ENCODE measurements at places on chromosomes 1 and 21.

GRCh38 chr21:44006017-44006619 lies 6.0 kb upstream of the TRAPPC10 start:
- no peak for DNase-seq

GRCh38 chr1:180267211-180267561 lies 37.1 kb downstream of the LHX4 start:
- DNase-seq = no peak

DNA sequence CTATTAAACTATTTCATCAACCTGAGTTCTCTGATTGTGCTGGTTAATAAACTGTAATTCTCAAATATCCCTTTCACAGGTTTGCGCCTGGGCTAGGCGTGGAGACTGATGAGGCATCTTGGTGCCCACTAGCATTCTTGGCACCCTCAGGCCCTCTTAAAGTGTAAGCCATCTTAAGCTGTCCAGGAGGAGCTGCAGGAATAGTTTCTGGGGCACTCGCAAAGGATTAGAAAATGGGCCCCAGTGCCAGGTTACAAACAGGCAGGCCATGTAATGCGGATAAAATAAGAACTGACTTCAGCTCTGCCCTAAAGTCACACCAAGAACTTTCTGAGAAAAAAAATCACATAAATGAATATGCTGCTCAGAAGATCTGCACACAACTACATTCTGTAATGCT lies 1.1 kb downstream of the CASQ2 start:
- DNase-seq = no peak

DNA sequence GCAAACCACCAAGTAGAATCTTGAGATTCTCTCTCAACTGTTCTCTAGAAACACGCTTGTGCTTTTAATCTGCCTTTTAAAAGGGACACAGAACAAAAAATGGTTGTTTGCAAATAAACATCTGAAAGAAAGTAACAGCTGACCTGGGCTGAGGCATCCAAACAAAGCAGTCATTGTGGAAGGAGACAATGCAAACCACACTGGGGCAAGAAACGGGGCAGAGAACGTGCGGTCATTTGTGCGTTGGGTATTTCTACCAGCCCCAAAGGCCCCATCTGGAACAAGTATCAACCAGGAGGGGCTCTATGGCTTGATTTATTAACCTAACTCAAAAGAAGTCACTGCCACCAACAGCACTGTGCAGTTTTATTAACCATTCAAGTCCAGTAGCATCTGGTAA lies 6.0 kb downstream of the STMN1 start:
- DNase-seq = no peak

- DNase-seq = no peak
Observed at GRCh38 chr1:248834343-248834940, 3.6 kb upstream of the ZNF672 start.

DNA sequence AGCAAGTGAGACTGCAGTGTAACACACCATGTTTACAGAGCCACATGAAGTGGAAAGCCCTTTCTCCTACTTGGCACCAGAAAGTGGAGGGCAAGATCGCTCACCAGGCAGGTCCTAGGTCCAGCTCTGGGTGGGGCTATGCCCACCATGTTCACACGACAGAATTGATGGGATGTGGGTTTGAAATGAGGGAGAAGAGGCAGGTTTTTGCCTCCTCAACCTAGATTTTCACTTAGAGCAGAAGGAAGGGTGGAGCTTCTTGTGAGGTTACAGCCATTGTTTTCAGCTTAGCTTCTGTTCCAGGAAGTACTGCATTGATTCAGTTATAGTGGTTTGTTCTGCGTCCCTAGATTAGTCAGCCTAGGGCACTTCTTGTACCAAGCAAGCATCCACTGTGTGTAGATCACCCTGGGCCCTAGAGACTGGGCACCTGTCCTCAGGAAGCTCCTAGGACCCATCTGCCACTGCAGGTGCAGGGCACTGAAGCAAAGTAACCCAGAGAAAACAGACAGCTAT lies 2.3 kb downstream of the CD53 start:
- peak; percentile 93 for DNase-seq

DNA sequence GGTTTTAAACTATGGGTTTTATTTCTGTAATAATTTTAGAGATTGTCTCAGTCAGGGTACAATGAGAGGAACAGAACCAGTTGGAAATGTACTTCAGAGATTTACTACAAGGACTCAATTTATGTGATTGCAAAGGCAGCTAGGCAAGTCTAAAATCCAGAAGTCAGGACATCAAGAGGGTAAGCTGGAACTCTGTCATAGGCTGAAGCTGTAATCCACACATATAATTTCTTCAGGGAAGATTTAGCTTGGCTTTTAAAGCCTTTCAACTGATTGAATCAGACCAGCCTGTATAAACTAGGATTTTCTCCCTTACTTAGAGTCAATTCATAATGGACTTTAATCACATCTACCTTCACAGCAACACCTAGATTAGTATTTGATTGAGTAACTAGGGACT lies 24.3 kb upstream of the LELP1 start:
- no peak for DNase-seq

- no peak for DNase-seq
Observed at GRCh38 chr1:221347706-221348105, 394.2 kb downstream of the DUSP10 start.

- DNase-seq = no peak
Observed at GRCh38 chr1:35935442-35936388, 4.8 kb downstream of the AGO3 start.

DNA sequence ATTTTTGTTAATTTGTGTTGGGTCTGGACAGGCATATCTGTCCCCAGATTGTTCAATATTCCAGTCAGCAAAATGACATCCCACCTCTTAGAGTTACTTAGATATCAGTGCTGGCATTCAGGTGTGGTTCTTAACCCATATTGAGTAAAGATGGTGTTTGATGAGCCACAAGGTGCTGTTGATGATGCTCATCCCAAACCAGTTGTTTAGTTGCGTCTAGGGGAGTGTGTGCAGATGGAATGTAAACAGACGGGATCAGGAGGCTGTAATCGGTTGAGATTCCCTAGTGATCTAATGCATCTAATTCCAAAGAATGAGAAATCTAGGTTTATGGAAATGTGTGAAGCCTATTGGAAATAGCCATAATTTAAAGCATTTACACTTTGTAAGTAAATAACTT lies 1.1 kb downstream of the HOOK1 start:
- DNase-seq = no peak

GRCh38 chr1:207844371-207844770 lies 66.6 kb downstream of the CD34 start:
- DNase-seq = no peak

DNA sequence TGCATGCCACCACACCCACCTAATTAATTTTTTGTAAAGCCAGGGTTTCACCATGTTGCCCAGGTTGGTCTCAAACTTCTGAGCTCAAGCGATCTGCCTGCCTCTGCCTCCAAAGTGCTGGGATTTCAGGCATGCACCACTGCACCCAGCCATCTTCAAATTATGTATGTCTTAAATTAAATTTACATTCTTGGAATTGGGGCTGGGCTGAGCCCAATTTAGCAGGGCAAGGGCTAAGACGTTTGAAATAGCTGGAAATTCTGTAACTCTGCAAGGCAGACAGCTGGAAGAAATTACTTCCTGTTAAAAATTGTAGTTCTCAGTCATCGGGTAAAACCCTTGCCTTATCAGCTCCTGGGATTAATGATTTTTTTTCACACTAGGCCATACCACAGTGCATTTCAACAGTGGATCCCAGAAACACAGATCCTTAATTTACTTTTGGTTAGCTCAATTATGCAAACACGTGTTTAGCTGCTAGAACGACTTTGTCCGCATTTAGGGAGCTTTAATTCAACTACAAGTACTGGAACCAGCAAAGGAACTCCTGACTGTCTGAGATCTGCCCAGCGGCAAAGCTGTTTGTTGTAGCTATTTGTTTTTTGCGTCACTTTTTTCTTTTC lies 83.3 kb downstream of the OLFML3 start:
- no peak for DNase-seq

GRCh38 chr1:32197074-32197473 lies 3.3 kb upstream of the CCDC28B start:
- DNase-seq = no peak

GRCh38 chr1:219152751-219153150 lies 20.9 kb upstream of the LYPLAL1 start:
- no peak for DNase-seq

DNA sequence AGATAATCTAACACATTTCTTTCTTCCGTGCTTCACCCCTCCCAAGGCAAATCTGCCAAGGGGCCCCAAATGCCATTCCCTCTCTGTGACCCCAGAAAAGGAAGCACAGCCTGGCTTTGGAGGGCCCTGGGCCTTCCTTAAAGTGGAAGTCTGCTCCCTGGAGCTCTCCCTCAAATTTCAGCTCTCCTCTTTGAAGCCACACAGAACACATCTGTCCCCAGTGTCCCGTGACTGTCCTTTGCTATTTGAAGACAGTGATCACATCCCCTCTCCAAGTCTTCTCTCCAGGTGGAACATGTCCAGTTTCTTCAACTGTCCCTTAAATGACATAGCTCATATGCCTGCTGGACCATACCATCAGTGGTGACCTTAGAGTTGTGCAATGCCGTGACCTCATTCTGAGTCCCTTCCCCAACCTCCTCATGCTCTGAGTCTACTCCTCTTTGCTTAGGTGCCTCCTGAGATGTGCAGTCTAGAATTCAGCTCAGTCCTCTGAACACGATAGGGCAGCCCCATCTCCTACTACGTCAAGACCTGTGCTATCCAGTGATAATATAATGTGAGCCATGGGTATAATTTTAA lies 18.4 kb upstream of the FOXO6 start:
- no peak for DNase-seq

GRCh38 chr1:212355230-212355969 lies 59.3 kb downstream of the PACC1 start:
- no peak for DNase-seq

- DNase-seq = no peak
Observed at GRCh38 chr1:178664278-178664677, 60.8 kb upstream of the RALGPS2 start.

GRCh38 chr1:224894915-224895314 lies 34.6 kb upstream of the DNAH14 start:
- DNase-seq = no peak

GRCh38 chr1:203996126-203996525 lies 76.8 kb upstream of the SOX13 start:
- no peak for DNase-seq

GRCh38 chr21:45405271-45405818 lies 380 bp downstream of the COL18A1 start:
- no peak for DNase-seq

GRCh38 chr1:119294199-119294598 lies 74.4 kb upstream of the HAO2 start:
- DNase-seq = no peak

- DNase-seq = no peak
Observed at GRCh38 chr1:78758506-78758905, 108.9 kb downstream of the IFI44 start.

DNA sequence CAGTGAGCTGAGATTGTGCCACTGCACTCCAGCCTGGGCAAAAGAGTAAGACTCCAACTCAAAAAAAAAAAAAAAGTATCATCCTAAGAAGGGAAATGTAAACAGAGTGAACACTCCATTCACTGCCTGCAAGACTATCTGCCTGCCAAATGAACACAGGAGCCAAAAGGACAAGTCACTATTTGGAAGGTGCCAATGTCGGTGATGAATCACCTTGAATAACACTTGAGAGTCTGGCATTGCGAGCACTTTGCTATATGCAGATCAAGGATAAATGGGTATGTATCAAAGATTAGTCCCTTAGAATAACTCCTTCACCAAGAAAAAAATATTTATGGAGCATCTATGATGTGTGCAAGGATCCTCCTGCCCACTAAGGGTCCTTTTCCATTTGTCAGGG lies 6.6 kb downstream of the UBR4 start:
- DNase-seq = no peak

DNA sequence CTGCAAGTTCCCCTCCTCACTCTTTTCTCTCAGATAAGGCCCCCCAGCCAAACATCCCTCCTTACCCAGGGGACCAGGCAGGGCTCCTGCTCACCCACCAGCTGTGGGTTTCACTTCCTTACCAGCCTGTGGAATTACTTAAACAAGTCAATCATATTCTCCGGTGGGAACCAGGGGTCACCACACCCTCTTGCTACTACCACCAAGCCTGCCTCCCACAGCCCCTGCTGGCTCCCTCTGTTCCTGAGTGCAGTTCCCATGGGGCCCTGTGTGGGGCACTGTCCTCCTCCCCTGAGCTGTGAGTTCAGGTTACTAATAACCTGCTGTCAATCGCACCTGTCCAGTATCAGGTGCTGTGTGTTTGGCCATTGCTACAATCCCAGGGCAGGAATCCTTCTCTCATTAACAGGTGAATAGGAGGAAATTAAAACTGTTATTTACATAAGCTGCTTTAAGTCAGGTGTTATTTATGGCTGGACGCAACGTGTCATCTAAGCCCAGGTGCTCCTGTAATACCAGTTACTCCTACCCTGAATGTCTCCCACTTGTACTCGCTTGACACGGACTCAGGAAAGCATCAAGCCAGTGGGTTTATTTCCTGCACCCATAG lies 53.1 kb upstream of the LBR start:
- peak; percentile 33 for DNase-seq

- DNase-seq = no peak
Observed at GRCh38 chr1:162236618-162237017, 140.0 kb downstream of the SPATA46 start.

- DNase-seq = no peak
Observed at GRCh38 chr1:232134365-232134764, 495.6 kb downstream of the SIPA1L2 start.

- DNase-seq = no peak
Observed at GRCh38 chr1:248805876-248806275, 19.8 kb downstream of the SH3BP5L start.

- DNase-seq = no peak
Observed at GRCh38 chr1:49694251-49694827, 329.4 kb downstream of the AGBL4 start.

DNA sequence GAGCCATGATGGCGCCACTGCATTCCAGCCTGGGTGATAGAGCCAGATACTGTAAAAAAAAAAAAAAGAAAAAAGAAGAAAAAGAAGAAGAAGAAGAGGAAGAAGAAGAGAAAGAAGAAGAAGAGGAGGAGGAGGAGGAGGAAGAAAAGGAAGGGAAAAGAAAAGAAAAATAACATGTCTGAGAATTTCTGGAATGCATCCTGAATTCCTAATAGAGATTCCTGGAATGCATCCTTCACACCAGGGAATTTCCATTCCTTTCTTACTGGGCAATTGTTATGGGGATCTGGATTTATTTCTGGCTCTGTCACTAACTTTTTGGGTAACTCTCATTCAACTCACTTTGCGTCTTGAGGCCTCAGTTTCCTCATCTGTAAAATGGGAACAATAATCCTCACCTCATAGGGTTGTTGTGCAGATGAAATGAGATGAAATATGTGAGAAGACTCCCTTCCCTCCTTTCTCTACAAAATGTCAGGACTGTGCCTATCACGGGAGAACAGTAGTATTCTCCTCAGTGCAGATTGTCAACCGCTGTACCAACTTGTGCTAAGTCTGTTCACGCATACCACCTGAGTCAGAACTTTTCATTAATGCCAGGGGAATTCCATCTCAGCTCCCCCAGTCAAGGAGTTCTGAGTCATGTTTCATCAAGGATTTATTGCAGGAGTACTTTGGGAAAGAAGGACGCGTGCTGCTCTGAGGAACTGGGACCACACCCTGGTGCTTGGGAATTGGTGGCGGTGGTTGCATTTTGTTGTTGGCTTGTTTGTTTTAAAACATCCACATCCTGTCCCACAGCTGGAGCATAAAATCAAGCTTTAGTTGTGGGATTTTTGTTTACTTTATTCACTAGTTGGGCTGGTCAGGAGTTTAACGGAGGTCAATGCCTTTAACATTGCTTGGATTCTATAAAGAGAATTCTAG lies 42.4 kb upstream of the ROR1 start:
- DNase-seq = no peak

GRCh38 chr1:236472850-236473788 lies 50.7 kb upstream of the LGALS8 start:
- DNase-seq = no peak

- no peak for DNase-seq
Observed at GRCh38 chr1:27285274-27285660, 36.7 kb upstream of the TMEM222 start.
